ENCODE measurements at places on chromosomes 4 and X.

DNA sequence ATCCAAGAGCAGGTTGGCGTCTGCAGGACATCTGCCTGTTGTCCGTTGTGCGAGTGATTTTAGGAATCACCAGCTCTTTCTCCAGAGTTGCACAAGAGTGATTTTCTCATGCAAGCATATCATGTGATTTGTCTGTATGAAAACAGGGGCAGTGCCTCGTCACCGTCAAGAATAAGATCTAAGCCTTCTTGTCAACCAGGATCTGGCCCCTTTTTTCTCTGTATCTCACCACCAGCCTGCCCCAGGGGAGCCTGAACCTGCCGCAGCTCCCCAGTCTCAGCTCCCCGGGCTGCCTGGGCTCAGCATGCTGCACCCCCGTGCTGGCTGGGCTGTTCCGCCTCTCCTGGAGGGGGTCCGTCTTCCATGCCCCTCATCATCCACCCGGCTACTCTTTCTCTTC, 90.5 kb downstream of the STOX2 start:
- no peak for DNase-seq

GRCh38 chr4:158255727-158256324, 45.5 kb downstream of the TMEM144 start:
- peak; percentile 30 for DNase-seq

DNA sequence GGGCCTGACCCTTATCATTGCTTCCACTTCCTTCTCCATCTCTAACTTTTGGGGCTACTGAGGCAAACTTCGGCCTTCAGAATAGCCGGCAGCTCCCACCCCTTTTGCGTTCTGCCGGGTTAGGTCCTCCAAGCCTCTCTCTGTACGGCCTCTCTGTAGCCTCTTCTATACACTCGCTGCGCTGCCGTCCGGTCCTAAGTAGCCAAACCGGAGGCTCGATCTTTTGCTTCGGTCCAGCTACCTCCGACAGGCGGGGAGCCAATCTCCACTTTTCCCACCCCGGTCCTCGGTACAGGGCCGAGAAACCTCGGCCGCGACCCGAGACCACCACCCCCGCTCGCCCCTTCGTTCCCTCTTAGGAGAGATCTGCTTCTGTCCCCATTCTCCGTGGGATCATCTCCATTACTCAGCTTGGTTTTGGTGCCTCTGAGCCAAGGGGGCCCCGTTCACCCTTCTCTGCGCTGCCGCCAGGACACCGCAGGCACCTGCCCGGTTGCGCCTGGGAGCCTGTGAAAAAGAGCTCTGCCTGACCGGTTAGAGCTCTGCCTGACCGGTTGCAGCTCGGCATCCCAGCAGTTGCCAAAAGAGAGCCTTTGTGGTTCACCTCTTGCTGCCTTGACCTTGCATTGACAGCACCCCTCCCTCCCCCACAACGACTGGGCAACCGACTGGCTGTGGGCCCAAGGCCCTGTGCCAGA, 1.0 kb upstream of the HTR2C start:
- DNase-seq: peak; percentile 22

- DNase-seq: no peak
These were observed 288.8 kb downstream of the GRIA2 start for GRCh38 chr4:157509341-157509740.

DNA sequence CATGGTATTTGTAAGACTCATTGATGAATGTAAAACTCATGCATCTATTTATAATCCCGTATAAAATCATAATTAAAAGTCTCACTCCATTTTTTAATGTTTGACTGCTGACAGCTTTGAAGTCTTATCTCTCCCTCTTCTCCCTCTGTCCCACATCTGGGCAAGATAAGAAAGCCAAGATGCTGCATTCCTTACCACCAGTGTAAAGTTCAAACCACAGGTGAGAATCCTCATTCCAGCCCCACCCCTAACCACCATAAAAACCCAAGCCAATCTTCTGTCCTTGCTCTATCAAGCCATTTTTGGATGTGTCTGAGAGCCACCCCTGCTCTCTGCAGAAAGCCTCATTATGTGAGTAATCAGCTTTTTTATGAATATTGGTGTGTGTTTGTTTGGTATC, 59.3 kb upstream of the MAGED1 start:
- DNase-seq: no peak

GRCh38 chr4:94841864-94842221, 84.1 kb downstream of the BMPR1B start:
- no peak for DNase-seq
